ENCODE measurements at places on chromosomes 7 and 10.

DNA sequence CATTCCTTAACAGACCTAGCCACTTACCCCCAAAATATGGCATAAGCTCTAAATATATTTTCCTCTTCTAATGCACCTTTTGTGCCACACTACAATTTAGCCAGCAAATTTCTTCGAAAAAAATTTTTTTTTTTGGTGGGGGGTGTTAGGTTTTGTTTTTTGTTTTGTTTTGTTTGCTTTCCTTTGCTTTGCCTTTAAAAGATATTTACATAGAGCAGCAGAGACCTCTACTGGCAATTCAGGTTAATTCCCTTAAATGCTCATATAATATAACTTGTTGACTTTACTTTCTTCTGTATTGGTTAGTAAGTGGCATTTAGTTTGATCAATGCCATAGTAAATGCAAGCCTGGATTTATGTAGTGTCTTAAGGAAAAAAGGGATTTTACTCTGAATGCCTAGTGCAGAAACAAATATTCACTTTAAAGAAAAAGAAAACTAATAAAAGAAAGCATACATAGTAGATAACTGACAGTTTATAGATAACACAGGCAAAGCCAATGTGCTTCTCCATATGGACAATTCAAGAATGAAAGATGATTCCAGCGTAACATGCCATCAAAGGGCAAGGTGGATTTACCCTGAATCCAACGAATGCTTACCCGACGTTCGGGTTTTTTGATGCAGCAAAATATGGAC, 1250.6 kb downstream of the GATA3 start:
- no peak for DNase-seq

DNA sequence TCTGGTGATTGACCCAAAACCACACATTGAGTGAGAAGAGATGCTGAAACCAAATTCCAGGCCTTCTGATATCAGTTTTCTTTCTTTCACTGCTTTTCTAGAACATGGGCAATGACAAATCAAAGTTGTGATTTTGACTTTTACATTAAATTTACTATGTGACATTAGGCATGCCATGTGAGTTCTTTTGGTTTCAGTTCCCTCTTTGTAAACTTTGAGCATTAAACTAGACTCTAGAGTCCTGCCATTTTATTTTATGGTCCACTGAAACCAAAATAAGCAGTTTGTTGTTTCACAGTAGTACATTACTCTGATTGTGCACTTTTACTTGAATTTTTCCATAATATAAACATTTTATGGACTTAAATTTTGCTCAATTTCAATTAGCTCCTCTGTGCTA, 381.1 kb upstream of the SEMA3D start:
- no peak for DNase-seq

GRCh38 chr10:100510533-100511308, 8.9 kb downstream of the SEC31B start:
- no peak for DNase-seq

DNA sequence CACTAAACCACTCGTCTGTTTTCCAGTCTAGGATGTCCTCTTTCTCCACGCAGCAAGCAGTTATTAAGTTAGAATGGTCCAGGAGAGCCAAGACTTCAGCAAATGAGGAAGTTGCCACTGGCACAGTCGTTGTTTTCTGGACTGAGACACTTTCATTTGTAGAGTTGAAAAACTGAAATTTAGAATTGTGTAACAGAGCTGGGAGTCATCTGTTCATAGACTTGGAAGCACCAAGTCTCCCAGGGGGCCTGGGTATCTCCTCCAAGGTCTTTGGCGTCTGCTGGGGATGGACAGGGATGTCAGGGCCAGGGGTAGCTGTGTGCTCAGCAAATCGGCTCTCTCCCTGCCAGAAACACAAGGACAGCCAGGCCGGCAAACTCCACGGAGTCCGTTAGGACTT, 208.4 kb downstream of the FANK1 start:
- DNase-seq, result no peak

GRCh38 chr10:108989976-108990375, 933.3 kb downstream of the XPNPEP1 start:
- no peak for DNase-seq

DNA sequence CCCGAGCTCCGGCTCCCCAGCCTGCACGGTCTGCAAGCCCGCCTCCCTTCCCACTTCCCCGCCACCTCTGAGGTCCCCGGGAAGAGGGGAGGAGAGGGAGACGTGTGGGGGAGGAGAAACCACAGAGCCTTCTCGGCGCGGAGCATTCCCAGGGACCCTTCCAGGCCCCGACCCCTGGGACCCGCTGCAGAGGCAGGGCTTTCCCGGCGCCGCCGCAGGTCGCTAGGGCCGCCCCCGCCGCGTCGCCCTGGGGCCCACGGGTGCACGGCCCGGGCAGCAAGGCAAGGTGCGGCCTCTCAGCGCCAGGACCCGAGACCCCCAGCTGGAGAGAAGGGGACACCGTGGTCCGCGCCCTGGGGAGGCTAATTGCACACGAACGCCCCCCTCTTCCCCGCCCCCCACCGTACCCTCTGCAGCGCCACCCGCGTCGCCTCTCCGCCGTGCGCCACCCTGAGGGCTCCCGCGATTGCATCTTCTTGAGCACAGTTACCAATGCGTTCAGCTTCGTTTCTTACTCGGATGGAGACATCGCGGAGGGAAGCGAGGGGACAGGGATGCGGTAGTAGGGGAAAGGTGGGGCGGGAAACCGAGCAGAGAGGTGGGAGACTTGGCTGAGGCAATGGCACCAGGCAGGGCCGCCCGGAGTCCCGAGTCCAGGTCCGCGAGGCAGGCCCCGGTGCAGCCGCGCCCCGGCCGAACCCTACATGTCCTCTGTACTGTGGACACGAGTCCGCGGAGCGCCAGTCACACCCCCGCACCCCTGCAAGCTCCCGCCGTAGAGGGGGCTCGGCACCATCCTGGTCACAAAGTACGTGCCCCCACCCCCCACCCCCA, 28.9 kb downstream of the SKIDA1 start:
- DNase-seq, result no peak

DNA sequence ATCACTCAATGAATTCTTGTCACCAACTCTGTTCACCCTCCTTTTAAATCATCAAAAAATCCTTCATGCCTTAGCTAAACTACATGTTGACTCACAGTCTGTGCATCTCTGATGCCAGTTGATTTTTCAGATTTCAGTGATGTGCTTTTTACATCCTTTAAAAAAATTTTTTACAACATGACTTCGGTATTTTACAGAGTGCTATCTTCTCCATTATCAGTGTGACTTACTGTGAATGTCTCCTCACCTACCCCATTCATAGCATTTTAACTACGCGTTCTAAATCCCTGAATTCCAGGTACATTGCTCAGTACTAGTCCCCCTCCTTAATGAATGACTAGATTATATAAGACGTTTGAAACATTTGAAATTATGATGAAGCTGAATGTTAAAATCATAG, 98.7 kb downstream of the DNAH11 start:
- DNase-seq, result no peak

- no peak for DNase-seq
Observed at GRCh38 chr7:8058852-8059251, 90.3 kb downstream of the GLCCI1 start.

DNA sequence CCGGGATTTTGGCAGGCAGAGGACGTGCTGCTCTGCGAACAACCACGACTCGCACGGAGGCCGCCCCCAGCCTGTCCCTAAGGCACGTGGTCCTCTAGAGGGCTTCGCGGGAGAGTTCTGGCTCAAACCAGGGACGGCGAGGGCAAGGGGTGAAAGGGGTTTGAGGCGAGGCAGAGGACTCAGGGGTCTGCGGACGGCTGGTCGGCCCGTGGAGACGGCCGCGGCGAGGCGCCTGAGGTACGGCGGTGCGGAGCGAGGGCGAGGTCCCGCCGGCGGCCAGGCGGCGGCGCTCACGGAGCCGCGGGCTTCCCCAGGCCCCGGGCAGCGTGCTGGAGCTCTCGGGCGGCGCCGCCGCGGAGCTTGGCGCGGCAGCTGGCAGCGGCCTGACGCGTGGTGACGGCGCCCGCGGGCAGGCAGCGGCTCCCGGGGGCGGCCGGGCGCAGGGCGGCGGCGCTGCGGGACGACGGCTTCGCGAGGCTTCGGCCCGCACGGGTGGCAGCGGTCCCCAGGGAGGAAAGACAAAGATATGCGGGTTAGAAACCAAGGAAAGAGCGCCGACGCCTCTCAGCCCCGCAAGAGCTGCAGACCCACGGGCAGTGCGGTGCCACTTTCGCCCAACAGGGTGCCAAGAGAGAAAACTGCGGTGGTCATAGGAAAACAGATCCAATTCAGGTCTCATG, 44.8 kb downstream of the ZNF800 start:
- DNase-seq, result peak; percentile 2

- no peak for DNase-seq
Observed at GRCh38 chr10:130708465-130709070, 572.4 kb downstream of the GLRX3 start.

Data from HS-5 (cell line).